ENCODE measurements at places on chromosomes 5 and 9.

GRCh38 chr9:34690983-34691935 is at the start of gene CCL19:
TSS of gene CCL19 (minus strand) at chr9:34691276. CDS start at chr9:34691139, 137 bp downstream.
- no peak for DNase-seq

GRCh38 chr5:43839218-43839617 is 236.2 kb downstream of the NNT start:
- no peak for DNase-seq

DNA sequence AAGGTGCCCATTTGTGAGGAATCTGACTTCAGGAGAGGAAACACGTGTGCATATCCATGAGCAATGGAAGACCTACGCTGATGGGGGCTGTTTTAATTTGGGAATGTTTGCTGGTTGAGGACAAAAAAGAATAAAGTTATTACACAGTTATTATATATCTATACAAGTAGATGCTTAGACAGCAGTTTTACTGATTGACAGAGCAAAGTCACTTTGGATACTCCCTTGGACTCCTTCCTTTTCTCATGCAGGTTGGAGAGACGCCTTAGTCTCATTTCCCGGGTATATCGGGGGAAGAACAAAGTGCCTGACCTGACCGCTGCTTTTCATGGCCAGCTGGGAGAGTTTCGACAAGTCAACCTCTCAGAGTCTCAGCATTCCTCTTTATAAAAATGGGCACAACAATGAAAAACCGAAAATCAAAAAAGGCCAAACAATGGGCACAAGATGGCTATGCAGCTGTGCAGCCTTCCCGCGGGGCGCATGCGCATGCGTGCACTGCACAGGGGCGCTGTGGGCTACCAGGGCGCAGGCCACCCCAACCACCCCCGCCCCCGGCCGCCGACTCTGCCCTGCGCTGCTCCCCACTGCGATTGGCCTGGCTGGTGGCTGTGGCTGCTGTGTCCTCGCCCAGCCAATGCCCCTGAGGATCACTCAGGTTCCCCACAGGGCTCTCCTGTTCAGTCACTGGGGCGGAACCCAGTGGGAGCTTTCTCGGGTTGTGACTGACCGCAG is 18.1 kb downstream of the NFIL3 start:
- no peak for DNase-seq

- DNase-seq = no peak
Observed at GRCh38 chr5:107698286-107698685, 27.5 kb upstream of the EFNA5 start.

DNA sequence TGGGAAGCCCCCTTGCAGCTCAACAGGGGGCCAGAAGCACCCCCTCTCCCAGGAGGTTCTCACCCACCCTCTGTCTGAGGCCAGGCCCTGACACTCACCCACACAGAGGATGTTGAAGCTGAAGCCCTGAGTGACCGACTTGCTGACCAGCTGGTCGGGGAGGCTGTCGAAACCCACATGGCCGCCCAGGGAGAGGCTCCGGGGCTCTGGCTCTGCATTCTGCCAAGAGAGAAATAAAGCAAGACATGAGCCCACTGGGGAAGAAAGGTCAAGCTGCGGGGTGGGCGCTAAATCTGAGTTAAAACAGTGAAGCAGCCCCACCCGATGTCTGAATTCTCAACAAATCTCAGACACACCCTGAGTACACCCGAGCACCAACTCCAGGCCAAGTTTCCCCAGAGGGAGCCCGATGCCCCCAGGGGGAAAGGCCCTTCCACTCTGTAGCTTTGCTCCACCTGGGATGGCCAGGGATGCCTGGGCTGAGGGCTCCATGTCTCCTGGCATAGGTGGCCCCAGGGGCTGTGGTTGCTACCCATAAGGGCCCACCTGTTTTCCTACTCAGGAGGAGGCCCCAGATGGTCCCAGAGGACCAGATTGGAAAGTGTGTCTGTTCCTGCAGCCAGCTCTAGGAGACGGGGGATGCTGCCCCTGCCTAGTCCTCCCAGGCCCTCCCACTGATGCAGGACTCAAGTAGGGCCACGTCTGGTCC is 11.6 kb downstream of the SEPTIN8 start:
- DNase-seq = no peak

DNA sequence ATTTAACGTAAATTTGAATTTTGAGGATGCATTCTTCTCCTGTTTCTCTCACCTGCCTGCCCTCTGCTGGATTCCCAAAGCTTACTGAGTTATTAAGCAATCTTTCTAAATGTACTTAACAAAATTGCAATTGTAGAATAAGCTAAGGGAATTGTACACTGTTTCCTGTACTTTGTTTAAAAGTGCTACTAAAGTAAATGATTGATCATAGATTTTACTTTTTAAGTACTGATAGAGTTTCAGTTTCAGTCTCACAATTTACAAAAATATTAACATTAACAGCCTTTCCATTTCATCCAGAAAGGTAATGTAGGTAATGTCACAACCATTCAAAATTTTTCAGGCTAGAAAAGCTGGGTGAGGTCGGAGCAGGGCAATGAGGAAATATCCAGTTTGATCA is 4.8 kb upstream of the RANBP17 start:
- no peak for DNase-seq

GRCh38 chr5:54311176-54311677 is 854 bp upstream of the ARL15 start:
- DNase-seq = no peak

GRCh38 chr9:127258606-127259471 is 5.7 kb upstream of the GARNL3 start:
- no peak for DNase-seq

- no peak for DNase-seq
Observed at GRCh38 chr5:139851558-139851957, 56.0 kb downstream of the PSD2 start.

Data from activated T-helper 1 cell treated with Interleukin-2 at 50 U/mL for 16 hours (primary cell).